Liver (tissue), 10 donors: ENCODE measurements at places on chromosomes 5 and 9.

GRCh38 chr5:55597014-55597981 is 62.5 kb upstream of the PLPP1 start:
- DNase-seq, result no peak

- DNase-seq, result no peak
Measured at GRCh38 chr9:78713614-78714405, 416.9 kb downstream of the PSAT1 start.

DNA sequence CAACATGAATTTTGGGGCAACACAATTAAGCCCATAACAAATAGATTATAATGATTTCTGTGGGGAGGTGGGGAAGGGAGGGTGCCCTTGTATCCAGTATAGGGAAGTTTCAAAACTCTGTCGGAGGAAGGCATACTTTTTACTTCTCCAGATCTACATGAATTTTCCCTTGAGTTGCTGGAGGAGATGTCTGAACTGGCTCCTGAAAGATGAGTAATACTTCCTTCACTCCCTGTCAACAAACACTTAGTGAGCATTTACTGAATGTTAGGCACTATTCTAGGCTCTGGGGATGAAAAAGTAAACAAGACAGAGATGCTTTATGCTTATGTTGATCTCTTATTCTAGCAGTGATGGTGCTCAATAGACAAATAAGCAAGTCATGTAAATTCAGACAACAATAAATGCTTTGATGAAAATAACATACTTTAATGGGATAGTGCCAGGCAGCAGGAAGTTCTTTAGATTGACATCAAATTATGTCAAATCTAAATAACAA is 197.9 kb upstream of the ANKH start:
- DNase-seq, result no peak

GRCh38 chr5:173018358-173018757 is 34.8 kb downstream of the ATP6V0E1 start:
- DNase-seq, result no peak

DNA sequence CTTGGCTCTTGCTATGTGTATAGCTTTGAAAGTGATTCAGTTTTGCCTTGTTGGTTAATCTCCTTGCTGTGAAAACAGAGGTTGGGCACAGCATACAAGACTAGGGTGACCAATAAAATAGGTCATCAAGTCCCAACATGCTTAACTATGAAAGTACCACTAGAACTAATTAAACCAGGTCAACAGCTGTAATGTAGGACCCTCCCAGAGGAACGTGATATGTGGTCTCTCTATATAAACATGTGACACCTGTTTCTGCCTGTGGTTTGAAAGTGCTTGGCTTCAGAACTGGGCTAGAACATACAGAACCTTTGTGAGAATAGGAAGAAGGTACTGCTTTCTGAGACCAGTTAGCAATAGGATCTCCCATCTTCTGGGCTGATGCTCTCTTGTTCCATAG is 297.1 kb downstream of the FBXL7 start:
- DNase-seq, result no peak

GRCh38 chr5:55921617-55922016 is 70.5 kb downstream of the IL31RA start:
- DNase-seq, result no peak
